Activated naive CD4-positive, alpha-beta T cell (primary cell): ENCODE measurements at places on chromosomes 12 and 14.

DNA sequence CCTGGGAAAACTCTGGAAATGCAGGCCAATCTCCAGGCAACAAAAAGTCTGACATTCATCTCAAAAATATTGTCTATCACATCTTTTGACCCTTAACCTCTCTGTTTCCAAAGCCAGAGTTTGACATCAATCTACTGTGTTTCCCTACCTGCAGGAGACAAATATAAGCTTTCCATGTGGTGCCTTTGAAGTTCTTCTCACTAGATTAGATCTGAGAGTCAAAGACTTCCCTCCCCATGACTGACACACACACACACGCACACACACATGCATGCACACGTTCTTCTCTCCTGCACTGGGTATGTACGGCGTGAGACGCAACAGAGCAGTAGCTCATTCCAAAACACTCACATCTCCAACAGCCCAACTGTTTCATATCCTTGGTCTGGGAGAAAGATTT, 8.1 kb upstream of the ITPR2 start:
- no peak for DNase-seq

DNA sequence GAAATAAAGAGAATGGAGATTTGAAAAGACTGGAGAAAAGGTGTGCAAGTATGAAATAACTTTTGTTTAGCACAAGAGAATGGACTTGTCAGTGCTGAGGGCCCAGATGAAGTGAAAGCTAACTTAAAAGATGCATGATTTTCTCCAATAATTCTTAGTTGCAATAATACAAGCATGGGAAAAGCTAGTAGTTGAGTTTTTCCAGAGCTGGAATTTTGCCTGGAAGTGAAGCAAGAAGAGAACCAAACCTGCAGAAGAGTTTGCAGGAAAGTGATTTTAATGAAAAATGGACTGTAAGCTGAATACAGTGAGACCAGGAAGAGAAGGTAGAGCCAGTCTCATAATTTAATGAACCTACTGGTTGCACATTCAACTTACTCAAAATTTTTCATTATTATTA, 69.3 kb upstream of the FSCB start:
- DNase-seq: no peak

- no peak for DNase-seq
These were observed 15.8 kb upstream of the VPS33A start for GRCh38 chr12:122282061-122282460.

- no peak for DNase-seq
These were observed 960 bp downstream of the GPR162 start for GRCh38 chr12:6822426-6823135.

- no peak for DNase-seq
These were observed 93.3 kb upstream of the TRHDE start for GRCh38 chr12:72178871-72179270.

- DNase-seq: no peak
These were observed 57.0 kb downstream of the PLEKHG7 start for GRCh38 chr12:92759634-92760268.

DNA sequence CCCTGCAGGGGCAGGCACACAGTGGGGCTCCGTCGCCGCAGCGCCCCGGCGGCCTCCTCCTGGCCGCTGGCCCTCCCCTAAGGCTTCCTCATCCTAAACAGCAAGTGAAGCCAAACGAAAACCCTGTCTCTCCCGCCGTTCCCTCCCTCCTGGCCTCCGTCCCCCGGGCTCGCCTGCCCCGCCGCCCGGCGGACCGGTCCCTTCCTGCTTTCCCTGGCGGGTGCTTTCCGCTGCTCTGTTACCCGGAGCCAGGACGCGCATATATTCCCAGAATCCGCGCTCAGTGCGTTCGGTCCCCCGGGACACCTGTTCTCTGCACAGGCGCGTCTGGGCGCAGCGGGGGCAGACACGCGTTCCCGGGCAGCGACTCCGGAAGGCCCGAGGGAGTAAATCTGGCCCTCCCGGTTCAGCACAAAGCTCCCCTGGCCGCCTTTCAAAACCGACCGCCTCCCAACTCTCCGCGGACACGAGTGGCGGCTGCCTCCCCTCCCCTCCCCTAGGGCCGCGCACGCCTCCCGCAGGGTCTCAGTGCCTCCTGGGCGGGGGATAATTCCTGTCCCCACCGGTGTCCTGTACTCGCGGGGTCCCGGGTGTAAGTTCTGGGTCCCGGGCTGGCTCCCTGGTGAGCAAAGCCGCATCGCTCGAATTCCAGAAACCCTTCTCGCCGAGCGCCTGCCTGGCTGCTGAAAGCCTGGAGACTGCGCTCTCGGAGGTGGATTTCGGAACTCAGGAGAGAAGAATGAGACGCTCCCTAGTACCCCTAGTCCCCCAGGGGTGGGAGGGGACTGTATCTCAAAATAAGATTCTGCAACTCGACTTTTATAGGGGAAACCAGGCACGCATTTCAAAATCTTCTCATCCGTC, 21.4 kb upstream of the CEP170B start:
- no peak for DNase-seq

GRCh38 chr14:96095581-96096476, 56.7 kb downstream of the C14orf132 start:
- DNase-seq: no peak

- DNase-seq: no peak
These were observed 420.2 kb downstream of the TMTC2 start for GRCh38 chr12:83106873-83107272.

- no peak for DNase-seq
These were observed at the start of gene PTGDR for GRCh38 chr14:52267501-52268278. Gene PTGDR (plus strand): TSS chr14:52267698. CDS start chr14:52267815, 117 bp downstream.

DNA sequence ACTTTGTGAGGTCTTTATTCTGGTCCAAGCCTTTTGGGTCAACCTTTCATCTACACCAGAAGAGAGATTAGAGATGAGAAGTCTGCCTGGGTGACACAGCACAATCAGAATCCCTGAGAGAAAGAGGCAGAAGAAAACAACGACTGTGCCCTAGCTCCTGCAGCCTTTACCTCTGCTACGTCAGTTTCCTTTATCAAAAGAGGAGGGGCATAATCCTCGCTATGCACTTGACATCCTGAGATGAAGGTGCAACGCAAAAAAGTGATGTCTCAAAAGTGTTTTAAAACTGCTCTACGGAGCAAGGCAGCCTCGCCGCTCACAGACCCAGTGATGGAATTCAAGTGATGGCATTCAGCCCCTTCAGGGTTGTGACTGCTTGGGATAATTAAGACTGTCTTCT, 21.7 kb downstream of the ZDHHC22 start:
- DNase-seq: no peak

GRCh38 chr12:121651320-121651719, 18.1 kb downstream of the MORN3 start:
- DNase-seq: no peak

DNA sequence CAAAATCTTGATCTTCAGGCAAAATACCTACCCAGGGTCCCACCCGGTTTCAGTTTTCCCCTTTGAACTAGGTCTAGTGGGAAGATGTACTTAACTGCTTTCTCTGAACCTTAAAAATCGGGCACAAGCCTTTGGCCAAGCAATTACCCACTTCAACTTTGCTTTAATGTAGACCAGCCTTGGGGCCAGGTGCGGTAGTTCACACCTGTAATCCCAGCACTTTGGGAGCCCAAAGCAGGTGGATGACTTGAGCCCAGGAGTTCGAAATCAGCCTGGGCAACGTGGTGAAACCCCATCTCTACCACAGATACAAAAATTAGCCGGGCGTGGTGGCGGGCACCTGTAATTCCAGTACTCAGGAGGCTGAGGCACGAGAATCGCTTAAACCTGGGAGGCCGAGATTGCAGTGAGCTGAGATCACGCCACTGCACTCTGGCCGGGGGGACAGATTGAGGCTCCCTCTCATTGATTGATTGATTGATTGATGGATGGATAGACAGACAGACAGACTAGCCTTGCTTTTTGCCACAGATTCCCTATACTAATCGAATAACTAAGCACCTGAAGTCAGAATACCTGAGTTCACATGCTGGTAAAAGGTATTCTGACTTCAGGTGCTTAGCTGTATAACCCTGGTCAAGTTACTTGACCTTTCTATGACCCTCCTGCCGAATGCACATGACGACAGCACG, 1.9 kb downstream of the CLIP1 start:
- no peak for DNase-seq

GRCh38 chr12:66210840-66211239, 21.8 kb downstream of the IRAK3 start:
- no peak for DNase-seq

GRCh38 chr14:50762931-50763300, 68.0 kb downstream of the NIN start:
- no peak for DNase-seq

GRCh38 chr12:12272869-12273268, 6.0 kb upstream of the LRP6 start:
- no peak for DNase-seq

- DNase-seq: no peak
These were observed 90.8 kb downstream of the SLCO1B1 start for GRCh38 chr12:21221778-21222177.

DNA sequence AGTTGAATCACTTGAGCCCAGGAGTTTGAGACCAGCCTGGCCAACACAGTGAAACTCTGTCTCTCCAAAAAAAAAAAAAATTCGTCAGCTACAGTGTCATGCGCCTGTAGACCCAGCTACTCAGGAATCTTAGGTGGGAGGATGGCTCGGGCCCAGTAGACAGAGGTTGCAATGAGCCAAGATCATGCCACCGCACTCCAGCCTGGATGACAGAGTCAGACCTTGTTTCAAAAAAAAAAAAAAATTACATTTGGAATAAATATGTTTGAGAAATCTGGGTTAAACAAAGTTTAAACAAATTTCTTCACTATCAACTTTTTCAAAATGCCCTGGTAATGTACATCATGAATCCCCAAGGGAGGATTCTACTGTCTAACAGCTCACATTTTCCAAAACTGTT, 187.0 kb upstream of the RASSF8 start:
- DNase-seq: no peak

DNA sequence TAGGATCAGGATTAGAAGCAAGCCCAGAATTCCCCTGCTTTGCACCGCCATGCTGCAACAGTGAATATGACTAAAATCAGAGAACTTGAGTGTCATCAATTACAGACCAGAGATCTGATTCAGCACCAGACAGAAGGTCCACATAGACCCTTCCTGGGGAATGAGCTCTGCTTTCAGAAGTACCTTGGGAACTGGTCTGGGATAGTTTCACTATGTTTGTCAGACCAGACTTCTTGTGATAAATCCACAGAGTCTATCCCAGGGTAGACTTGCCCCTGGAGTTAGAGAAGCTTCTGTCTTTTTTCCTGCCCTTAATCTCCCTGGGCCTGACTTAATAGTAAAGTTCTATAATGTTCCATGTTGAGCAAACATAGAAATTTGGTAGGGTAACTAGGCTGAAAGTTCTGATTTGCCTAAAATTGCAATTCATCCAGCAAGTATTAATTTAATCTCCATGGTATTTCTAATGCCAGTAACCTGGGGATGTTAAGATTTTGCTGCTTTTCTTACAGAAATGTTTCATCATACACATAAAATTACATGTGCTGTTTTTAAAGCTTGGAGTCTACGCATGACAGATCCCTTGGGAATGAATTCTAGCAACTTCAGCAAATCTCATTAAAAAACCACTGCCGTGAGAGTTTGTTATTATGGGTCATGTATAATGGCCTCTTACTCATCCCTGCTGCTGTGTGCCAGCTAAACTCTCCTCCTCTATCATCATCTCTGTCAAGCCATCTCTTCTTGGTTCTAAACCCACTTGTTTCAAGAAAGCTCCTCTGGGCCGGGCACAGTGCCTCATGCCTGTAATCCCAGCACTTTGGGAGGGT, 61.3 kb upstream of the METAP2 start:
- DNase-seq: no peak

GRCh38 chr12:124548854-124549378, 18.5 kb downstream of the NCOR2 start:
- DNase-seq: no peak

DNA sequence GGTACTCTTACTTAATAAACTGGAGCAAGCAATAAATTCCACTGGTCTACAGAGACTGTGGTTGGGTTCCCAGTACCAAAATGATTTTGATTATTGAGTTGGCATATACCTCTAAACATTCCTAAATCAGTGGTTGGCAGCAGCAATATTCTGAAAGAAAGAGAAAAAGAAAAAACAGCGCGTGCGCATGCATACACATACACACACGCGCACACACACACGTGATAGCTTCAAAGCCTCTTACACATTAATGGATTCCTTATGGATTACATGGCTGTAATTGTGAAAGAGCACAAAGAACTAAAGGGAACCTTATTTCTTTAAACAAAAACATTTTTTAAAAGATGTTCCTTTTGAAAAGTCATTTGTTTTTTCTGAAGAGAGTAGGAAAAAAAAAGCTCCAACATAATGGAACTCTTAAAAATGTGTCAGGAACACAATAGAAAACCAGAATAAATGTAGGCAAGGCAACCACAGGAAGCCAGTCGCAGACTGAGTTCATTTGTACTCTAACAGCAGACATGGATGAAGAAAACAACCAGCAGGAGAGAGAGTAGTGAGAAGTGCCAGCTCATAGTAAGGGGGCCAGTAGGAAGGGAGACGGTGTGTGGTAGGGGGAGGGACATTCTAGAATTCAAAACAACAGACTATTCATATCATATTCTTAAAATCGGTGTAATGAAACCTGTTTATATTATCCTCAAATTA, 80.0 kb downstream of the DRAM1 start:
- DNase-seq: no peak

DNA sequence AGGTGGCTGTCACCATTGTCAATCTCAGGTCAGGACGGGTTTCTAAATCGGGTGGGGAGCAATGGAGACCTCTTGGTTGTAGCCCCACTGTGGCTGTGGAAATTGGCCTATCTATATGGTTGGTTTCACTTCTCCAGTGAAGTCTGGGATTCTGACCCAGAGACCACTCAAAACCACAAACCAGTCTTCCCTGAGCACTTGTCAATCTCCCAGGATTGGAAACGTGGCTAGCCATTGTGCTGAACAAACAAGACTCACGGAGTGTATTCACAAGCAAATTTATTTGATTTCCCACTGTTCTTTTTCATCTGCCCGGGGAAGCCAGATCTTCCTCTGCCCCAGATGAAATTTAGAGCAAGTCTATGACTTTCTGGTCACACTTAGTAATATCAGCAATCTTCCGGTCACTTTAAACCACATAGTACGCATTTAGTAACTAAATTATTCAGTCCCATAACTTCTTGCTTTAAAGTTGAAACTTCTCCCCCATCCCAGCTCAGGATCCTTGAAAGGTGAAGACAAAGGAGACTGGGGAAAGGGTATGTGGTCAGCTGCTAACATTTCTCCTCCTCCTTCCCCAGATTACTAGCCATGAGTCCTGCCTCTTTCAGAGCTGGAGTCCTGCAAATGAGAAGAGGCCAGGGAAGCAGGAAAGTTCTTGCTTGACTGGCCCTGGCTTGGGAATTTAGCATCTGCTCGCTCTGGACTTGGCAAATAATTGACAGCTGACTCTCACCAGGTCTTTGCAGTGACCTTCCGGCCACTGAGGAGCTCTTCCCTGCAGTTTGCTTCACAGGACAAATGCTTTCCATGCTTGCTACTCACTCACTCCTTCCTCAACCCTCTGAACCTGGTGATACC, 123.2 kb upstream of the MAX start:
- no peak for DNase-seq

DNA sequence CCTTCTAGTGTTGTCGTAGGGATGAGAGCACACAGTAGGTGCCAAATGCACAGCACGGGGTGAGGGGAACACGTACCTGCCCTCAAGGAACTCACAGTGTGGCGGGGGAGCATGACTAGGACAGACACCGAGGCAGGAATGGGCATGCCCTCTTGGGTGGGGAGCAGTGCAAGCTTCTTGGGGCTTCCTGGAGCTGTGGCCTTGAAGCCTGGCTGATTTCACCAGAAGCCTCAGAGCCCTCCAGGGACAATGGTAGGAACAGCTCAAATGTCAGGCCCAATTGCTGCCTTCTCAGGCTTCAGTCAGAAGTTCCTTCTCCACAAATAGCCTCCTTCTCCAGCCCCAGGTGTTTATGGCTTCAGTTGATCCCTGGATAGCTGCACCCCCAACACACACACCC, 43.4 kb downstream of the TEAD4 start:
- no peak for DNase-seq
